Caki2 (cell line): ENCODE measurements at places on chromosomes 6 and 20.

DNA sequence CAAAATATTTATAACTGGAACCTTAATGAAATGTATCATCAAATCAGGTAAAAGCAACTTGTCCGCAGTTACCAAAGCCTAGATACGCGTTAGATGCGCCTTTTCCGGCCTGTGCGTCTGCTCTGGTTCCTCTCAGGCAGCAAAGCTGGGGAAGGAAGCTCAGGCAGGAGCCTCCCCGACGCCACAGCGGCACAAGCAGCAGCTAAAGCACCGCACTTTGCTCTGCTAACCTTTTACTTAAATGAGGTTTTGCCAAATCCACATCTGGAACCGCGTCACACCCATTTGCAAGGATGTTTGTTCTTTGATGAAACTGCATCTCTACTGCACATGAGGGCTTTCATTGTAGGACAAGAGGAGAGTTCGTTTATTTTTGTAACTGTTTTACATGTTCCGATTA is 36.8 kb downstream of the THBS2 start:
- no peak for DNase-seq

DNA sequence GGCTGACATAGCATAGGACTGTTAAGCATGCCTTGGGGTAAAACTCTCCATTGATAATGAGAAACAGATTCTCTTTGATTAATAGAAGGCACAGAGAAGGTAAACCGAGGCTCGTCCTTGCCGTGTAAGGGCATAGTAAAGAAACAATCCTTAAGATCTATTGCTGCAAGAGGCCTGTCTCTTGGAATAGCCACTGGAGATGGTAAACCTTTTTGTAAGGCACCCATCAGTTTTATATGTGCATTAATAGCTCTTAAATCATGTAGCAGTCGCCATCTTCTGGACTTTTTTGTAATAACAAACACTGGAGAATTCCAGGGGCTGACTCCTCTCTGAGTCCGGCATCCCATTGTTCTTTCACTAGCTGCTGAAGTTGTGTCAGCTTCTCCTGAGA is 8.4 kb upstream of the ABHD12 start:
- peak; percentile 63 for DNase-seq

DNA sequence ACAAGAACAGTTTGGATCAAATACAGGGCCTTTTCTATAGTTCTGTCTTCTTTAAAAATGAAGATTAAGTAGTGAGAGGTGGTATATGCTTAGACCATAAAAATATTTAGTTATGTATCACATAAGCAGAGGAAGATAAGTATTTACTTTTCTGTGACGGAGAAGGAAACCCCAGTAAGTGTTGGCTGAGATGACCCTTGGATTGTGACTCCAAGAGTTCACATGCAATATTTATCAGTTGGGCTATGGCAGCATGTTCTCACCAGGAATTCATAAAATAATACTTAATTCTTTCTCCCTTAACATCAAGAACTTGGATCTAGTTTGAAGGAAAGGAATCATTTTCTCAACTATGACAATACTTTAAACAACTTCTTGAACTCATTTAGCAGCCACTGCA is 98.4 kb upstream of the TBX18 start:
- no peak for DNase-seq

DNA sequence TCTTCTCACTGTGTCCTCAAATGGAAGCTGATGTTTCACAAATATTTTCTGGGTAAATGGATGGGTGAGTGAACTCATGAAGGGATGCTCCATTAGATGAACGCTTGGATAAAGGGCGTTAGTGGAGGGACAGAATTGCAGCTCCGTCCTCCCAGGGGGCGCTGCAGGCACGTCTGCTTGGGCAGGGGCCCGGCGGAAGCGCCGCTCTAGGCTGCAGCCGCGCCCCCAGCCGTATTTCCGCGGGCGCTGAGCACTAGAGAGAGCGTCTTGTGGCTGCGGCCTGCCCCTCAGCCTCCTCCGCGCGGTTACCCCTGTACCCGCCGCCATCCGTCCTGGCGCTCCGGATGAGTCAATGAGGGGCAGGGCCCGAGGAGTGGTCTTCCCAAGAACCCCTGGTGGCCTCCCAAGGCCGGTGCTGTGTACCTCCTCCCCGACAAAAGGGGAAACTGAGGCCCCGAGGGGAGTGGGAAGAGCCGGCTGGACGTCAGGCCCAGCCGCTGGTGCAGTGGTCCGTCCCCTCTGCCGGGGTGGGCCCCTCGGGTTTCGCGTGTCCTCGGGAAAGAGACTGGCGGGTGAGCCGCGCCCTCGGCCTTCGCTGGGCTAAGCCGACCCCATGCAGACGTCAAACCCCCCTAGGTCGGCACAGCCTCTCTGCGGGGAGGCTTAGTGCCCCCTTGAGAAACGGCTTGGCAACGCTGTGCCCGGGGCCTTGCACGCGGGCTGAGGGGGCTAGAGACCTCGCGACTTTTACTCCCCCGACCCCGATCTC is 11.5 kb upstream of the SNHG17 start:
- peak; percentile 84 for DNase-seq

- DNase-seq: no peak
Observed at GRCh38 chr6:163813979-163814493, 399.5 kb downstream of the QKI start.

GRCh38 chr20:25535762-25536161 is 49.6 kb downstream of the NINL start:
- no peak for DNase-seq

DNA sequence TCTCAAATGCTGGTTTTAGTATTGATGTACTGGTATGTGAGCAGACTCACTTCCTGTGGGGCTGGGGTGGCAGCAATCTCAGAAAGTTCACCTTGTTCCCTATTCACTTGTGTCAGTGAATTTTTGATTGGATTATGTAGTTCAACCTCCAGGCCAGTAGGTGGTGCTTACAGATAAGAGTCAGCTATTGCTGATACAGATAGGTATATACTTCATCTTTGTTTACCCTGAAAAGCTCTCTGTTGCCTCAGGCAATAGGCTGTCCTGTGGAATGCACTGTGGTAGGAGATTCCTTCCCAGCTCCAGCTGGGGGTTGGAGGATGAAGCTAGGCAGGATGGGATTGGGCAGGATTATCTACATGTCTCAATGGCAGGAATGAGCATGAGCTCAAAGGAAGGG is 851.2 kb upstream of the EYS start:
- no peak for DNase-seq

GRCh38 chr6:157430834-157431233 is 49.8 kb downstream of the ZDHHC14 start:
- DNase-seq: no peak

DNA sequence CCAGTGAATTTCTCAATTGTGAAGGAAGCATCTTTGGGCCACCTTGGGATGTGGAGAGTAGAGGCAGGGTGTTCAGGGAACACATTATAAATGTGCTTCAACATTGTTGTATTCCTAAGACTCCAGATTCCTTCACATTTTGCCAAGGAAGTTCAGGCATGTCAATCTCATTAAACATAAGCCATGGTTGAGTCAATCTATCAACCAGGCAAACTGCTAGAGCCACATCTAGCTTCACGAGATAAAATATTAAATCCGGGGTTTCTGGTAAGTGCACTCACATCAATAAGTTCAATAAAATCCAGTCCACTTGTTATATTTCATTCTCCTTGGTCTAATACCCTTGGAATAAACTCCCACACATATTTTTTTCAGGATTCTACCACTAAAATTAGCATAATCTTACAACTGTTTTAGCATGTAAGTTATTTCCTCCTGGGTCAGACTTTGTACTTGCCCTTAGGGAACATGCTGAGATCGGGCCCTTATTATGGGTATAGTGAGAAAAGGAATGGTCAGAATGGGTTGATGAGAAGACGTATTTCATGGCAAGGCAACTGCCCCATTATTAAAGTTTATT is 93.6 kb downstream of the ADTRP start:
- no peak for DNase-seq

GRCh38 chr6:159728531-159728964 is 1.2 kb downstream of the WTAP start:
- DNase-seq: no peak

GRCh38 chr20:63452341-63452740 is 20.1 kb downstream of the KCNQ2 start:
- DNase-seq: no peak

GRCh38 chr6:101083533-101084175 is 202.5 kb upstream of the ASCC3 start:
- DNase-seq: no peak

GRCh38 chr20:45052698-45053429 is 48.1 kb downstream of the KCNS1 start:
- DNase-seq: no peak

DNA sequence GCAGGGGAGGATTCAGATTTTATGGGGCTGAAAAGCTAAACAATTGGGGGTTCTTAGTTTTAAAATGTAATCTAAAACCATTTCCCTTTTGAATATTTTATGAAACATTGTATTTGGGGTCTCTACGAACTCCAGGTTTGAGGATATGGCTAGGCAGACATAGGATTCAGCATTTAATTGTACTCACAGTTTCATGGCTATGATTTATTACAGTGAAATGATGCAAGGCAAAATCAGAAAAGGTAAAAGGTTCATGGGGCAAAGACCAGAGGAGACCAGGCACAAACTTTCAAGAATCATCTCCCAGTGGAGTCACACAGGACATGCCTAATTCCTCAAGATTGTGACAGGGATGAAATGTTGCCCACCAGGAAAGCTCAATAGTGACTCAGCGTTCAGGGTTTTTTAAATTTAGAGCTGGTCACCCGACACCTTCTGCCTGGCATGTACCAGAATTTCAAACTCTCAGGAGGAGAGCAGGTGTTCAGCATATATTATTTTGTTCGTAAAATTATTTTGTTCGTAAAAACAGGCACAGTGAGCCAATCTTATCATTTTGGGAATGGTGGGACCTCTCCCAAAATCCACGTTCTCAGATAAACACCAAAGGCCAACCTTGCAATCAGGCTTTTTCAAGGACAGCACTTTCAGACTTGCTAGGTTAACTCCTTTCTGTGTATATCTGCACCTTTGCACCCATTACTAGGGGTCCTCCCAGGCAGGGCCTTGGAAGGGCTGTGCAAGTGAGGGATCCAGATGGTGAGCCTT is 270.3 kb downstream of the NKAIN2 start:
- DNase-seq: no peak

GRCh38 chr6:6860863-6861262 is 246.9 kb upstream of the RREB1 start:
- no peak for DNase-seq
